ENCODE measurements at places on chromosomes 1 and 21.

- no peak for DNase-seq
Measured at GRCh38 chr1:18736958-18737357, 106.3 kb downstream of the PAX7 start.

GRCh38 chr1:167371030-167371429 lies 147.3 kb downstream of the CD247 start:
- no peak for DNase-seq

GRCh38 chr21:28587748-28588147 lies 404.9 kb downstream of the LTN1 start:
- DNase-seq = no peak

DNA sequence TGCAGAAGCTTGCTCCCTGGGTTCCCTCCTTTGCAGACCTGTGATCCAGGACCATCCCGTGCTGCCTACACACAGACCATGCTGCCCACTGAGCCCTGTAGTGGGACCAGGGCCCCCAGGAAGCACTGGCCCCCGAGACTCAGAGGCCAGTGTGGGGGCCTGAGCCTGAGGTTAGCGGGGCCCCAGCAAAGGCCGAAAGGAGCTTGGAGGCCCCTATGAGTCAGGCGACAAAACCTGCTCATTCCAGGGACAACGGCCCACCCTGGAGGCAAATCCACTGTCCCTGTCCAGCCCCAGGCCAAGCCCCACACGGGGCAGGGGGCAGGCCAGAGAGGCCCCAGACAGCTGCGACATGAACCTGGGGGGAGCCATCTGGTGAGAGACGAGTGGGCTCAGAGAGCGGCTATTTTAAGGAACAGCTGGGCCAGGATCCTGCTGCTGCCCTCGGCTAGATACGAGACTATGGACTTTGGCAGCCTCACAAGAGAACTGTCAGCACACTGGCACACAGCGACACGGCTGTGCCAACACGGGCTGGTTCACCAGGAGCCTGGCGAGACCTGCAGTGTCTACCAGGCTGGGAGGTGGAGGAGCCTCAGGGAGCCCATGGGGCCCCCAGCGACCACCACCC lies 74.7 kb downstream of the ARHGEF16 start:
- DNase-seq = no peak

DNA sequence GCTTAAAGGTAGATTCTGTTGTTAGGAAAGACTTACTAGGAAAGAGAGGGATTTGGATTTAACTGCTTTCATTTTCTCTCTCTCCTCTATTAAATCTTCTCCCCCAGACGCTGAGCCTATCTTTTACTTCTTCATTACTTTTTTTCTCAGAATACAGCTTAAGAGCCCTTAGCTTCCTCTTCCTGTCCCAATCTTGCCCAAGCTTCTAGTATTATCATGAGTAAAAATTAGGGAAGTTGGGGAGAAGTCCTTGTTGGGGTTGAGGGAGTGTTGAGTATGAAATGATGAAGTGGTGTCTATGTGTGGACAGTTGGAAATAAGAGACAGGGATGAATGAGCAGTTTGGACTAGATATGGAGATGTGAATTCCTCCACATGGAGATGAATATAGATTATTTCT lies 35.0 kb downstream of the ACP6 start:
- peak; percentile 64 for DNase-seq

DNA sequence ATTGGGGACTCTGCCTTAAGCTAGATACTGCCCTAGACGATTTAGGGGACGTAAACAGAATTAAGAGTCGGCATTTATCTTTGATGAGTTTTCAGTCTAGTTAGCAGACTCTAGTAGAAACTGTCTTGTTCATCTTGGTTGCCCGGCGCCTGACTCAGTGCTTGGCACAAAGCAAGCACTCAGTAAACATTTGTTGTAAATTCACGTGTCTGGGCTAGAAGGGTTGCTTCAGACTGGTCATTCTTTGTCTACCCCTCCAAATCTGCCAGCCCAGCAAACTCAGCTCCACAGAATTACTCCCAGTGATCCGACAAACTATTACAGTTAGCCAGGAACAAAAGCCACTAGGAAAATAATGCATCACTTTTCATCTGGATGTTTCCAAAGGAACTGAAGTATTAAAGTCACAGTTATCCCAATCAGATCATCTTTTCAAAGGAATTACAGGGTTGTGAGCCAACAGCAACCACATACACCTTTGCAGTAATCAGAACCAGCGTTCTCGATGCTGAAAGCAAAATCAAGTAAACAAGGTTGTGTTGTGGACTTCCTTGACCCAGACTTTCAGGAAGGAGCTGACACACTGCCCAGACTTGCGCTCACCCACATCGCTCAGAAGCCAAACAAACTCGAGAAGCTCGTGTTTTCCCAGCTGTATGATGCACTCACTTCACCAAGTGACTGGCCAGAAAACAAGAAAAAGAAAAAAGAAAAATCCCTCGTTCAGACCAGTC lies 66.5 kb upstream of the GADD45A start:
- no peak for DNase-seq

DNA sequence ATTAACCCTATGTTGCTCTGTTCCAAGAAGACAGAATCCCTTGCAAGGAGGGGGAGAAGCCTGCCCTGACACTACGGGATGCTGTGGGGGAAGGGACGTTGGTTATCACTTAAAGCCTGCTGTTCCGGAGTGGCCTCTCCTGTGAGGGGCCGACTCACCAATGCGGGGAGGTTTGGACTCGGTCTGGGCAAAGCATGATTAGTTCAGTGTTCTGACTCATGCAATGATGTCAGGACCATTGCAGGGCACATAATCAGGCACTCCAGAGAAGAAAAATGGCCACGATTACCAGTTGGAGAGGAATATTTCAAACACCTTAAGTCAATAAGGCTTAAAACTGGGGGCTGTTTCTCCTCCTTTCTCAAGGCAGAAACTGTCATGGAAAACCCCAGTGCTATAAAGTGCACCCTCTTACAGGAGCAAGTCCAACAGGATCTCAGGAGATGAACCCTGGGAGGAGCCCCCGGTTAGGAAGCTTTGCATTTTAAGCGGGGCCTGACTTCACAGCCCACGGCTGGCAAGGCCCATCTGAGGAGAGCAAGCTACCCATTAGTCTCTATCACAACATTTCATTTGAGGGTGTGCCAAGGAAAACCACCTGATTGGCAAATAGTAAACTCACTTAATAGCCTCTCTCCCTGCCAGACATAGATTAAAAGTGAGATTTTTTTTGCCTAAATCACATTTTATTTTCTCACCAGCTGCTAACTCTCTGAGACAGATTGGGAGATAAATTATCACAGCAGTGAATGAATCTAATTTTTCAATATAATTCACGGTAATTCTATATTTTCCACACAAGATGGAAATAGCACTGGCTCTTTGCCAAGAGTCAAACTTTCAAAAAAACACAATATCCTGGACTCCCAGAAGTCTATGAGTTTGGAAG lies 202.5 kb downstream of the C1orf94 start:
- DNase-seq = no peak

- peak; percentile 50 for DNase-seq
Measured at GRCh38 chr21:15065392-15066122, 757 bp upstream of the NRIP1 start.

DNA sequence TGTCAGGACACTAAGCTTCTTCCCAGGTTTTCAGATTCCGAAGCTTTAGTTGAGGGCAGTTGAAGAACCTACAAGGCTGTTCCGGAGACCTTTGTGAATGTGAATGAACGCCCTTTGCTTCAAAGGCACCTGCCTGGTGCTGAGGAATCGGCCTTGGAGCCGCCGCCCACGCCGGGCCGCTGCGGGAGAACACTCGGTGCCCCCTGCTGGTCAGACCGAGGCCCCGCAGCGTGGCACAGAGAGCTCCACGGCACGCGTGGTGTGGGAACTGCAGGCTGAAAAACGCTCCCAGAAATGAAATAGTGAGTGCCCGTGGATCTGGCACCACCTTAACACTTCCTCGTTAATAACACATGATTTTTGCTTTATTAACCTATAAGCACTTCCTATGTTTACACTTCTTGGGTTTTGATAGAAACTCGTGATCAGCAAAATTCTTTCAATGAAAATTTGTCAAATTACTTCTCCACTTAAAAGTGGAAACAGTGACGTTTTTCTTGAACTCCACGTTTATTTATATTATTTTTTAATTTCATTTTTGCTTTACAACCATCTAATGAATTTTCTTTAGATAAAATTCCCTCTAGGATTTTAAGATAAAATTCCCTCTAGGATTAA lies 460.6 kb downstream of the DSCAM start:
- DNase-seq = no peak

DNA sequence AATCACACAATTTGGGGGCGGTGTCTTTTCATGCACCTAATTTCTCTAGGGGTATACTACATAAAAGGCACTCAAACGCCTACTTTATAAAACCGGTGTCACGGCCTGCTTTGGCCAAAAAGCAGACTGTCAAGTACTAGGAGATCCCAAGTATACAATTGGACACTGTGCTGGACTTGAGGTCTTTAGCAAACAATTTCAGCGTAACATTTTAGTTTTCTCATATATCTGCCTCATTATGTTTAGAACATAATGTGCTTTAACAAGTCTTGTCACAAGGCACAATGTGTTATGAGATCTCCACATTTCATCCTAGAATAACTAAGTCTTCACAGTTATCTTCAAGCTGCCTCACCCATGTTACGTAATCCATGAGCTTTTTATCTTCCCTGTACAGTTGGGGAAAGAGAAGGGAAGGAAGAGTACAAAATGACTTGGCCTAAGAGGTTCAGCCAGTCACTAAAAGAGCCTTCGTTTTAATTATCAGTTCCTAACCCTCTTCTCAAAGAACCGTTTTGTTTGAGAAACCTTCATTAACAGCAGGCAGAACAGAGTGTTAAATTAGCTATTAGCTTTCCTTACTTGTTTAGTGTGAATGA lies 1.7 kb downstream of the SSX2IP start:
- DNase-seq = peak; percentile 79

GRCh38 chr1:169240449-169241232 lies 127.0 kb downstream of the NME7 start:
- no peak for DNase-seq

GRCh38 chr1:159011751-159012150 lies 2.0 kb downstream of the IFI16 start:
- DNase-seq = no peak

- DNase-seq = no peak
Measured at GRCh38 chr21:35142036-35142815, 93.1 kb upstream of the RUNX1 start.

DNA sequence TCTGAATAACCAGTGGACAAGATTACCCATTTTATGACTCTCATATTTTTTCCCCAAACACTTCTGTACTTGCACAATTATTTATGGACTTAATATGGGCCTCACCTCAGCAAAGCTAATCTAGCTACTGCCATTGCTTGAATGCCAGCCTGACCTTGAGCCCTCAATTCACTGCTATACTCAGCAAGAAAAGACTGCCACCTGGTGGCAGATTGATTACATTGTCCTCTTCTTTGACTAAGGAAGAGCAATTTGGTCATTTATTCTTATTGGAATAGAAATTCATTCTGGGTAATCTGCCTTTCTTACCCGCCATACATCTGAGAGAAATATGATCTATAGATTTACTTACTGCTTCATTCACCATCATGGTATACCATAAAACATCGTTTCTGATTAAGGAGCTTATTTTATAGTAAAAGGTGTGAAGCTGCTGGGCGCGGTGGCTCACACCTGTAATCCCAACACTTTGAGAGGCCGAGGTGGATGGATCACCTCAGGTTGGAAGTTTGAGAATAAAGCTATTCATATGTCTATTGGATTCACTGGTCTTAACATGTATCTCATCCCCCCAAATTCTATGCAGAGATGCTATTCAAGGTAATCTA lies 32.9 kb upstream of the DIPK1A start:
- peak; percentile 15 for DNase-seq

DNA sequence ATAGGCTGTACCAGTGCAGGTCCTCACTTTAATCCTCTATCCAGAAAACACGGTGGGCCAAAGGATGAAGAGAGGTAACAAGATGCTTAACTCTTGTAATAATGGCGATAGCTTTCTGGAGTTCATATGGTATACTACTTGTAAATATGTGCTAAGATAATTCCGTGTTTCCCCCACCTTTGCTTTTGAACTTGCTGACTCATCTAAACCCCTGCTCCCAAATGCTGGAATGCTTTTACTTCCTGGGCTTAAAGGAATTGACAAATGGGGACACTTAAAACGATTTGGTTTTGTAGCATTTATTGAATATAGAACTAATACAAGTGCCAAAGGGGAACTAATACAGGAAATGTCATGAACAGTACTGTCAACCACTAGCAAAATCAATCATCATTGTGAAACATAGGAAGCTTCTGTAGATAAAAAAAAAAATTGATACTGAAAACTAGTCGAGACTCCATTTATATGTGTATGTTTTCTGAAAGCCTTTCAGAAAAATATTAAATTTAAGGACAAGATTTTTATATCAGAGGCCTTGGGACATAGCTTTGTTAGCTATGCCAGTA lies 7.0 kb downstream of the SOD1 start:
- DNase-seq = no peak

GRCh38 chr1:191888996-191889622 lies 269.2 kb upstream of the RGS18 start:
- DNase-seq = peak; percentile 95

DNA sequence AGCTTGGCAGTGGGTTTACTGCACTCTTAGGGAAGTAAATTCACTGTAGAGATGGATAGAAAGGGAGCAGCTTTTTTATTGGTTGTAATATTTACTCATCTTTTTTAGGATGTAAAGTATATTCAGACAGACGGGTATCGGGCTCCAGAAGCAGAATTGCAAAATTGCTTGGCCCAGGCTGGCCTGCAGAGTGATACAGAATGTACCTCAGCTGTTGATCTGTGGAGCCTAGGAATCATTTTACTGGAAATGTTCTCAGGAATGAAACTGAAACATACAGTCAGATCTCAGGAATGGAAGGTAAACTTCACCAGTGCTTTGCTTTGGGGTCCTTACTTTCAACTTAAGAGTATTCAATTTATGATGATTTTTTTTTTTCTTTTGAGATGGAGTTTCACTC lies 3.2 kb downstream of the UHMK1 start:
- DNase-seq = no peak

DNA sequence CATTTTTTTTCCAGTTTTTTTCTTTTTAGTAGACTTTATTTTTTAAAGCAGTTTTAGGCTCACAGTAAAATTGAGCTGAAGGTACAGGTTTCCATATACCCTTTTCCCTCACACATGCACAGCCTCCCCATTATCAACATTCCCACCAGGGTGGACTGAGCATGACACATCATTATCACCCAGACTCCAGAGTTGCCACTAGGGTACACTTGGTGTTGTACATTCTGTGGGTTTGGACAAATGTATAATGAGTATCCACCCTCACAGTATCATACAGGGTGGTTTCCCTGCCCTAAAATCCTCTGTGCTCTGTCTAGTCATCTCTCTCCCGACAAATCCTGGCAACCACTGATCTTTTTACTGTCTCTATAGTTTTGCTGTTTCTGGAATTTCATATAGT lies 3.0 kb upstream of the AIM2 start:
- DNase-seq = no peak

DNA sequence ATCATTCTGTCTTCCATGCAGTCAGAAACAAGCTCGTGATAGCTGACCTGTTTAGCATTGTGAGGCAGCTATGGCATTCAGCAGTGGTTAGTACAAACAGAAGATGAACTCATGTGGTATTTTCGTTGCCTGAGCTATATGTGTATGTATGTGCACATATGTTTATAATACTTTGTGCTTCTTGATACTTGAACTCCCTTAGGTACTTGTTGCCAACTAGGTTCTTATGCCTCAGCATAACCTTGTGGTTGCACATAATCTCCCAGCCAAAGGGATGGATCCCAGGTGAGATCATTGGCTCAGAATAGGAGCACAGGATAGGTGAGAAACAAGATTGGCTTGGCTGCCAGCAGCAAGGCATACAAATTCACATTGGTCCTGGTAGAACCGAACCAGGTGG lies 86.1 kb downstream of the VPS26C start:
- DNase-seq = no peak

All from GF-D8 (cell line).